ENCODE measurements at places on chromosomes 6 and 20.

DNA sequence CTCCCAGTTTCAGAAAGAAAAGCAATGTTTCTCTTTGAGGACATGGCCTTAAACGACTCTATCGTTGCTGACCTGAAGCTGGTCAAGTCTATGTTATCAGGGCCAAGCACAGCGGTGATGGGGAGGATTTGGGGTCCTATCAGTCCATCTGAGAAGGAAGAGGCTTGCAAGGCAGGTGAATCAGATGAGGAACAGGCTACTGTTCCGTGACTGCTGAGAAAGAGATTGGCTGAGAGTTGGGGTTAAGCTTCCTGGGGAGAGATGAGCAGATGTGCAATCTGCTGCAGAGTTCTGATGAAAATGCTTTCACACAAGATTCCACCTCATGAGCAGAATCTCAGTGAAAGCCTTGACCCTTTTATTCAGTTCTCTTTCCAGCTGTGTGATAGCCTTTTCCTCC is 168.3 kb upstream of the STMND1 start:
- no peak for DNase-seq

- no peak for DNase-seq
Measured at GRCh38 chr6:129902681-129903080, 41.6 kb upstream of the TMEM244 start.

GRCh38 chr6:133802861-133803260 is 86.1 kb upstream of the TCF21 start:
- no peak for DNase-seq

DNA sequence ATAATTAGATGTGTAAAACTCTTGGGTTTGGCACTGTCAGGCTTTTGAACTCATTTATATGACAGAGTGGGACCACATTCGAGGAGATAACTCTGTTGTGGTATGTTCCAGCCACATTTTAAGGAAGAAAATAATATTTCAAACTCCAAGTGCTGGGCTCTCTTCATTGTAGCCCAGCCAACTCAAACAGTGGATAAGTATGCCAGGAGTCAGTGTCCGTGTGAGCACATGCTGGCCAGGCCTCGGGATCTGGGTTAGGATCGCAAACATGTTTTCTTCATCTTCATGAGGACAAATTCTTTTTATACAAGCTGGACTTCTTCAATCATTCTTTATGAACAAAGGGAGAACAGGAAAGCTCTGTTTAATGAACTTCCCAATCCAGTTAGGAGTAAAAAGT is 497.5 kb downstream of the MAFB start:
- no peak for DNase-seq

GRCh38 chr20:35465976-35466375 is 10.6 kb downstream of the CEP250 start:
- no peak for DNase-seq

- DNase-seq = no peak
Measured at GRCh38 chr20:10253780-10254179, 35.1 kb downstream of the SNAP25 start.

DNA sequence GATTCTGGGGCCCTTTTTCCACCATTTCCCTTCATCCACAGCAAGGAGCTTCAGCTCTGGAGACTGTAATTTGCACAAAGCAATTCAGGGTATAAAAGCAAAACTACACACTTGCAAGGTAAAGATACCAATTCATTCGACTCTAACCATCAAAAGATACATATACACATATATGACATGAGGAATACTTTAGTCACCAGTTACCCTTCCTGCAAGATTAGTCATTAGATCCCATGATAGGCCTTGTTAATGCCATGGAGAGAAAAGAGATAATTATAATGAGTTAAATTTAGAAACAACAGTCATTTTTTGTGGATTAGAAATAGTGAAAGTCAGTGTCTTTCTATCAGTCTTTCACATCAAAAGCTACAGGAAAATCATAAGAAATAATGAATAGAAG is 204.2 kb downstream of the KCNQ5 start:
- DNase-seq = peak; percentile 86

DNA sequence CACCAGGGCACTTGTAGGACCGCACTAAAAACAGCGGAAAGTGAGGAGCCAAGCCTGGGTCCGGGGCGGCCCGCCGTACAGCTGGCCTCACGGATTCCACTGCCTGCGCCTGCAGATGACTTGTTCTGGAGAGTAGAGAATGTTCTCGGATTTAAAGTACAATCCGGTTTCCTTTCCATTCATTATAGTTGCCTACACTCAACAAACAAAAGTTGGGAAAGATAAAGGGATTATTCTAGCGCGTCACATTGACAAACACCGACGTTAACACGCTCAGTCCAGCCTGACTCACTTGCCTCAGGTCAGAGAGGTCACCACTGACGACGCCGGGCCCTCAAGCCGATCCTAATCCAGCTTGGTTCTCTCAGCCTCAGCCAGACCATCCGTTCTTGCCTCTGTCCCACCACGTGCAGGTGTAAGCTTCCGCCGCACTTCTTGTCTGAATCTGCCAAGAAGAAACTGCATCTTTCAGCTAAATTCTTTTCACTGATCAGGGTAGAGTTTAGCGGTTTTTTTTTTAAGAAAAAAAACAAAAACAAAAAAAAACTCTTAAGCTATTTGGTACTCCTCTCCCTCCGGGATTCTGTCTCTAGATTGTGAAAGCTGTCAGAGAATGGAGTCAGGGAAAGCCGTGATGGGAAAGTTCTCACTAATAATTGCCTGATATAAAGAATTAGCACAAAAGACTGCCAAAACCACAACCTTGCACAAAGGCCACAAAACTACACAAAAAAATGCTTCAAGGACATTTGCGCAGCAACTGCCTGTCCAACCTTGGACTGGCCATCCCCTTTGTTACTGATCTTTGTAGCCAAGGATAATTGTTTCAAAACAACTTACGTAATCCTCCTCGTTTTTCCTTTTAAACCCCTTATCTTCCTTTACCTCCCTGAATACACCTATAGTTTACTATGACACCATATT is 1.1 kb upstream of the PHF10 start:
- DNase-seq = peak; percentile 96

- no peak for DNase-seq
Measured at GRCh38 chr6:4426968-4427367, 291.6 kb upstream of the ECI2 start.

DNA sequence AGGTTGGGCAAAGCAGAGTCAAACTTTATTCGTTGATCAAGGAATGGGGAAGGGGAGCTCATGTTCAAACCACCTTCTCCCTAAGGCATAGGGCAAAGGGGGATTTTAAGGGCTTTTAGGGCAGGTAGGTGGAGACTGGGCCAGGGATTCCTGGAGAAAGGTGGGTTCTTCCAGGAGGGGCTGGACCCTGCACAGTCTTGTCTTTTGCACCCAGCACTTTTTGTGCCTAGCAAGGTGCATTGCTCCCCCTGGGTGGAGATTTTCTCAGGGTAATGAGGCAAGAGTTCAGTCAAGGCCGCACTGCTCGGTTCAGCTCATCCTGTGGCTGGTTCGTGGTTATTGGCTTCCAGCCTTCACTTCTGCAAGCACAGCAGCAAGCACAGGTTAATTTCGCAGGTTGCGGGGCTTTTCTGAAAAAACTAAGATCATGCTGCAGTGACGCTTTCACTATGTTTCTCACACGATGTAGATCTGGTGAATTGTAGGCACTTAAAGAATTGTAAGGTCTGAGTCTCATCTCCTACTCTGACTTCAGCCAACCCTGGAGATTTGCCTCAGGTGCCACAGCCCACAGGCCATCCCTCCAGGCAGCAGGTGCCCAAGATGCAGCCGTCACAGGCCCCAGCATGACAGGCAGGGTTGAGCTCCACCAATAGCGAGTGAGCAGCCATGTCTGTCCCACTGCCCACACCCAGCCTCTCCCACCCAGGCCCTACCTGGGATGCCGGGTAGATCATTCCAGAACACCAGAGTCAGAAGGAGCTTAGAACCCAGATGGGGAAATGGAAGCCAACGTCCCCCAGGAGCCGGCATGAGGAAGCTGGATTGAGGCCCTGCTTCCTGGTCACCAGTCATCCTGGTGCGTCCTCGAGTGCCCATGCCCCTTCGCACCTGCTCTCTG is 37.1 kb downstream of the SUN5 start:
- DNase-seq = no peak

DNA sequence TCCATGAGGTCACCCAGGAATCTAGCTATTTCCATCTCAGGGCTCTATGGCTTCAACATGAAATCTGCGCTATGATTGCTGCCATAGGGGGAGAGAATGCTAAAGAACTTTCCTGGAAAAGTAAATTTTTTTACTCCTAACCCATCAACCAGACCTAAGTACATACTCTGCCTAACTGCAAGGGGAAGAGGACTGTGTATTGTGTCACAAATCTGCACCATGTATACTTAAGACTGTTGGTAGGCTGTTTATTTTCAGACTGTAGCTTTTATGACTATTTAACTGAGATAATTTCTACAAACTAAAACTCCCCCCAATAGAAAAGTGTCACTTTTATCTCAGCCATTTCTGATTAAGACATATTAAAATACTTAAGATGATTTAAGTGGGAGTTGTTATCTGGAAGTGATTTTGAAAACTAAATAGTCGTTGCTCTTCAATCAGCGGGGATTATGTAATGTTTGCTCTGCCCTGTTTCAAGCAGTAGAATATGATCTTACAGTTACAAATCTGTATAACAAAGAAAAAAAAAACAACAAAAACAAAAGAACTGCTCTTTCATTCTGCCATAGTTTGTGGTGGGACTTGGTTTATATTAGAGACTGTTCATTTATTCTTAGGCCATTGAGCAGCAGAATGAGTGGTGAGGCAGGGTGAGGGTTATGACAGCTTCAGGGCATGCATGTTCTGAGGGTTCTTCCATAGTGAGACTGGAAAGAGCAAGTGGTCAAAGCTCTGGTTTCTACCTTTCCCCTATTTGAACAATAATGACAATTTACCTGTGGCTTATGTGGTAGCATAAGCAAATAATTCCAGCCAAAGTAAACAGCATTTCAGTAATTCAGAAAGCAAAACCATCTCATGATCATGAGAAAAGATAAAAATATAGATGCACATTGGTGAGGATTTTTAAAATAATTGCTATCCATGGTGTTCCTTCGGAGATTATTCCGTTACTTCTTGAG is 126.3 kb upstream of the CEP162 start:
- no peak for DNase-seq
